ENCODE measurements at places on chromosomes 3 and 15.

- DNase-seq: no peak
Observed at GRCh38 chr3:69113536-69113935, 8.9 kb downstream of the LMOD3 start.

- DNase-seq: no peak
Observed at GRCh38 chr3:95311272-95311671, 1248.4 kb downstream of the NSUN3 start.

- no peak for DNase-seq
Observed at GRCh38 chr15:92681141-92681631, 25.6 kb upstream of the FAM174B start.

- no peak for DNase-seq
Observed at GRCh38 chr3:18024715-18025114, 282.3 kb upstream of the TBC1D5 start.

DNA sequence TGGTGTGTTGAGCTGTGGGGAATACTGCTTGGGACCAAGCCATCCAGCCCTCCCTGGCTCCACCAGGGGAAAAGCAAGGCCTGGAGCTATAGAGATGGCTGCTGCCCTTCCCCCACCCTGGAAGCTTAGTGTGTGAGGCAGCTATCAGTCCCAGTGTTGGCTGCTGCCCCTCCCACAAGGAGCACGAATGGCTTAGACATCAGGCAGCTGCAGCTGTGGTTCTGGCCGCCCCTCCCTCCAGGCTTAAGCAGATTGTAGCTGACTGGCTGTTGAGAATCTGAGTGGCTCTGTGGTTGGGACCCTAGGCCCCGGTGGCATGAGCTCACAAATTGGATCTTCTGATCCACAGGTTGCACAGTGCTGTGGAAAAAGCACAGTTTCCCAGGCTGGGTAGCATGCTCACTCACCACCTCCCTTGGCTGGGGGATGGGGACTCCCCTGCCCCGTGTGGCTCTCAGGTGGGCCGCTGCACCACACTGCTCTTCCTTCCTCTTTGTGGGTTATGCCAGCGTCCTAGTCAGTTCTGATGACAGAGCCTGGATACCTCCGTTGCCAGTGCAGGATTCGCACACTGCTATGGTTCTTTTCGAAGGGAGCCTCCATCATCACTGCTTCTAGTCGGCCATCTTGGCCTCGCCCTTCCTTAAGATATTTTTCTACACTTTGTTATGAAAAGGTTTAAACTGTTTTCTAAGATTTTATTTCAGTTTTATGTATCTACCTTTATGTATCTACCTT lies 21.2 kb upstream of the SUCNR1 start:
- DNase-seq: no peak

GRCh38 chr3:71056327-71056726 lies 527.2 kb downstream of the FOXP1 start:
- DNase-seq: no peak
